NCI-H1694 treated with DMSO at 0.1 percent for 48 hours (cell line): ENCODE measurements at places on chromosomes 6 and 20.

GRCh38 chr6:45169815-45170214 lies 158.3 kb upstream of the RUNX2 start:
- no peak for DNase-seq

- DNase-seq, result peak; percentile 89
These were observed 65.8 kb upstream of the CCDC167 start for GRCh38 chr6:37565267-37566110.

DNA sequence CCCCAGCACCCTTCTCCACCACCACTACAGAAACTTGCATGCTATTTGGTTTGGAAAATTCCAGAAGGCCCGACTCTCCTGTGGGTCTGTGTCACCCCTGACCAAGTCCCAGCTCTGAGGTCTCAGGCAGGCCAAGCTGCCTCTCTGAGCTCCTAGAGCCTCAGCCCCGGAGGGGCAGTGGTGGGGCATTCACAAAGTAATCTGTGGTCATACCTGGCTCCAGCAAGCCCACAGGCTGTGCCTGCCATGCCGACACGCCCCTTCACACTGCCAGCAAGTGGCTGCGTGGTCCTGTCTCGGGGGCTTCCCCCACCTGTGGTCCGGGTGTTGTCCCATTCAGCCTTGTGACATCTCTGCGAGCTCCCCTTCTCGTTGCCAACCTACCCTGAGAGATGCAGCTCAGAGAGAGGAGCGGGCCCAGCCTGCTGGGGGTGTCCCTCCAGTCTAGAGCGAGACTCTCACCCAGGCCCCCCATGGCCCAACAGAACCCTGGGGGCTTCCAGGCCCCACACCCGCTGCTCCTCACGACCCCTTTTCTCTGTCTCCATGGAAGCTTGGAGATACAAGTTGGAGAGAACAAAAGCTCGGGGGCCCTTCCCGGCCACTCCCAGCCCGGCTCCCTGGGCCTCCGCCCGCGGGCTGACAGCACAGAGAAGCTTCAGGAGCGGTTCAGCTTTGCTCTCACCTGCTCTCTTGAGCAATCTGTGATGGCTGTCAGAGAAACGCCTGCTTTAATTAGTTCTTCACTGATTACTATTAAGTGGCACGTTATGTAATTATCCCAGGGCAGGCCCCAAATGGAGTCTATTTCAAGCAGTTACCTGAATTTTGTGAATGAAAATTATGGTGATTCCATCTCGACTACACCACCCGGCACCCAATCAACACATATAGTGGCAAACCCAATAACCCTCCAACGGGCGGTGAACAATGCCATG lies 147.7 kb upstream of the PHACTR3 start:
- no peak for DNase-seq

DNA sequence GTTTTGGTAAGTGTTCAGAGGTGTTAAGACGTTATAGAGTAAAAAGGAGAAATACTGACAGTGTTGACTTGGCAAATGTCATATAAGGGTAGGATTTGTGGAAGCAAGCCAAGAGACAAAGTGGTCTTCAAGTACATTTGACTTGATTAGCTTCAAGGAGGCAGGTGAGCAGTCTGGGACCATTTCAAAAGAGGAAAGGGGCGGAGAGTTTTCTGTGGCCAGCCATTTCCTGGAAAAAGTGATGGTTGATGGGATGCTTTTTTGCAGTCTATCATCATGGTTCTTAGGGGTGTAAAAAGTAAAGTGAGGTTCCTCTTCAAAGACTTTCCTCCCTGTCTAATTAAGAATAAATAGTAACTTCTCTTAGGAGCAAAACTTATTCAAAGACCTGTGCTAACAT lies 28.7 kb downstream of the FKBP1A start:
- no peak for DNase-seq
